ENCODE measurements at places on chromosomes 6 and 20.

- DNase-seq = no peak
Observed at GRCh38 chr6:1669996-1670395, 60.3 kb downstream of the FOXC1 start.

DNA sequence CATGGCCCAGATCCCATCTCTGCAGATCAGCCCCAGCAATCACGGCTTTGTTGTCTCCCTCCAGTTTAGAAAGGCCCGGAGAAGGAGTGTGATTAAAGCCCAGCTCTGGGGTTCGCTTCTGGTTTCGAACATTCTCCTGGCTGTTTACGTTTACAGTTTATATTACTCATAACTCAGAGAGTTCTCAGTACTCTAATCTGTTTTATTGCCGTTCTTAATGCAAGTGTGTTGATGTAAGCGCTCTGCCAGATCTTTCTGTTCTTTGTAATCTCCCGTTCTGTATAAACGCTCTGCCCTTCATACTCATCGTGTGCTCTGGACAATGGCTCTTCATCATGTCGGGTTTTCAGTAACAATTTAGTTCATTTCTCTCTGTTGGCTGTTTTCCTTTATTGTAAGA is 118.0 kb upstream of the PRND start:
- DNase-seq = no peak

- no peak for DNase-seq
Observed at GRCh38 chr6:47162793-47163192, 120.7 kb upstream of the ADGRF1 start.

- no peak for DNase-seq
Observed at GRCh38 chr6:35600659-35601125, 88.0 kb upstream of the TULP1 start.

DNA sequence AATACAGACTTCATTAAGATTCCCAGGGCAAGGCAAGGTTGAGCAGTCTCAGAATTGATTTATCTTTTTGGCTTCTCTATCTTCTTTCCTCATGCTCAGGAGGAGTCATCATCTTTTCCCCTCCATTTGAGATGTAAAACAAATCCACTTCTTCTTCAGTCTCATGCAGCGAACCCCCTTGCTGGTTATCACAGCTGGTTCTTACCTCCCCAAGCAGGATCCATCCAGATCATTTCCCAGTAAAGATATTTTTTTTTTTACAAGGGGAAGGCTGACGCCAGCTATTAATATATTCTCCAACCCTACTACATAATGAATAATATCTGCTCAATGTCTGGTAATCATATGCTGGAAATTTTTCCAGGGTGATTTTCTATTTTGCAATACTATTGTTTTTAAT is 508.9 kb upstream of the NOX3 start:
- DNase-seq = no peak

GRCh38 chr6:20983961-20984360 is 449.7 kb downstream of the CDKAL1 start:
- no peak for DNase-seq

DNA sequence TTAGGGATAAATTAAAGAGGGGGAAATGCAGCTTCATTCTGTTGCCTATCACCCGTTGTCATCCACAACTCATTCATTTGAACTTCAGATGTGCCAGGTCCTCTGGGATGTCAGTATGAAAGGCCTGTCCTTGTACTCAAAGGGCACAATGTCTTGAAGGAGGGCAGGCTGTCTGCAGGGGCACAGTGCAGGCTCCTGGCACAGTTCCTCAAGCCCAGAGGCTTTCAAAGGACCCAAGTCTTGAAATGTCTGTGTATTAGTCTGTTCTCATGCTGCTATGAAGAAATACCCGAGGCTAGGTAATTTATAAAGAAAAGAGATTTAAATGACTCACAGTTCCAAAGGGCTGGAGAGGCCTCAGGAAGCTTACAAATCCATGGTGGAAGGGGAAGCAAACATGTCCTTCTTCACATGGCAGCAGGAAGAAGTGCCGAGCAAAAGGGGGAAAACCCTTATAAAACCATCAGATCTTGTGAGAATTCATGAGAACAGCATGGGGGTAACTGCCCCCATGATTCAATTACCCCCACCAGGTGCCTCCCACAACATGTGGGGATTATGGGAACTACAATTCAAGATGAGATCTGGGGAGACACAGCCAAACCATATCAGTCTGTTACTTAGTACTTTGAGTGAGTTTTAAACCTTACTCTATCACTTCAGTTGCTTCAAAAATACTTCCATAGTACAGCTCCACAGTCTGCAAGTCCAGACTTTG is 9.4 kb downstream of the SNX9 start:
- DNase-seq = no peak

- no peak for DNase-seq
Observed at GRCh38 chr20:9130521-9130920, 61.6 kb downstream of the PLCB4 start.

DNA sequence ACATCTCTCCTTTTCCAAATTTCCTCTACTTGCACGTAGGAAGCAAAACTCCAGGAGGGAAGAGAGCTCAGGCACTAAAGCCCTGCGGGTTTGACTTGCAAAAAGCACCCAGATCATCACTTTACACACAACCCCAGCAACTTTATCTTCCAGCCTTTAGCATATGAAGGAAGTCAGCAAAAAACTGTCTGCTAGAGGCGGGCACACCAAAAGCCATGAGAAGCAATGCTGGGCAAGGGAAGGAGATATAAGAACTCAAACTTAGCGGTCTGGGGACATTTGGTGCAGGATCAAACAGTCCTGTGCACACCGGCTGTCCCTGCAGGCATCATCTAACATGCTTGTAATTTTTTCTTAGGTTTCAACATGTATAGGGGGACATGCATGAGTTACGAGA is 113.3 kb downstream of the JPH2 start:
- DNase-seq = no peak

GRCh38 chr6:150934380-150934779 is 68.9 kb downstream of the MTHFD1L start:
- no peak for DNase-seq

GRCh38 chr20:60252866-60253265 is 294.6 kb downstream of the CDH26 start:
- DNase-seq = no peak

- DNase-seq = no peak
Observed at GRCh38 chr6:104332364-104332763, 527.4 kb downstream of the HACE1 start.

- peak; percentile 50 for DNase-seq
Observed at GRCh38 chr20:48196486-48196885, 411.2 kb upstream of the SULF2 start.

DNA sequence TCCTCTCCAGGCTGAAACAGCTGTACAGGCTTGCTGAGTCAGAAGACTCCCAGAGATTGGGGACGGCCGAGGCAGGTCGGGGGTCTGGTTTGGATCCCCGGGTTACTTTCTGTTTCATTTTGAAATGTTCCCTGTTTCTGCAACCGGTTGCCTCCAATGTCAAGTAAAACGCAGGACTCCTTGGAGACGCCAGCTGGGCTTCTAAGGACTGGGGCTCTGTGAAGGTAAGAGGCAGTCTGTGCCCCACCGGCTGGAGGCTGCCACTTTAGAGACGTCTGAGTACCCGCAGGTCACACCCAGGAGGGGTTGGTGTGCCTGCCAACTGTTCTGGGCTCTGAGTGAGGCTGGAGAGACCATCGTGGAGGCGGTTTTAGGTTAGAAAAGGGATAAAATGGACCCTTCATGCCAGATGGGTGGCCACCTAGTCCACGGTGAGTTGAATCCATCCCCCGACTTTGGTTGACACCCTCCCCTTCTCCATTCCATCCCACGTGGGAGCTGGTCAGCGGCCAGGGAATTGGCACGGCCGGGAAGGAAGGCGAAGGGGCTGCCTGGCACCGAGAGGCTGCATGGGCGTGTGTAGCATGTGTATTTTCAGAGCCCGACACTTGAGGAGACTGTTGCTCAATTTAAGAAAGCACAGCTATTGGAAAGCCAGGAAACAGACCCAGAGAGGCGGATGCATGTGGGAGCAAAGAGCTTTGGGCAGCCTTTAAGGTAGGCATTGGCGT is 240.9 kb downstream of the PHACTR1 start:
- peak; percentile 86 for DNase-seq

DNA sequence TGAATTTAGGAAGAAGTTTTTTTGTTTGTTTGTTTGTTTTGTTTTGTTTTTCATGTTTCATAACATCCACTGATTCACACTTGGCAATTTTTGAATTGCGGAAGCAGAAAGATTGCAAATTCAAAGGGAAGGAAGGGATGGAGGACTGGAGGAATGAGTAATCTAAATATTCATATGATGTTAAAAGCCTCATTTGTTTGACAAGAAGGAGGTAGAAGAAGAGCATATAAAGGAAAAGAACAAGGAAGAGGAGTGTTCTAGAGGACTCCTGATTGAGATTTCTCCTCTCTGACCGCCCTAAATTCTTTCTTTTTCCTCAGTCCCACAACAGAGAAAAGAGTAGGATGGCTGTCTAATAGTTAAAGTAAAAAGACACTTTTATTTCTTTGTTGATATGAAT is 88.5 kb downstream of the METTL24 start:
- no peak for DNase-seq

- DNase-seq = no peak
Observed at GRCh38 chr6:149028767-149029405, 282.1 kb downstream of the UST start.

GRCh38 chr20:46622165-46622564 is 29.1 kb downstream of the SLC13A3 start:
- DNase-seq = no peak

- no peak for DNase-seq
Observed at GRCh38 chr6:130796313-130796905, 30.8 kb upstream of the SMLR1 start.

DNA sequence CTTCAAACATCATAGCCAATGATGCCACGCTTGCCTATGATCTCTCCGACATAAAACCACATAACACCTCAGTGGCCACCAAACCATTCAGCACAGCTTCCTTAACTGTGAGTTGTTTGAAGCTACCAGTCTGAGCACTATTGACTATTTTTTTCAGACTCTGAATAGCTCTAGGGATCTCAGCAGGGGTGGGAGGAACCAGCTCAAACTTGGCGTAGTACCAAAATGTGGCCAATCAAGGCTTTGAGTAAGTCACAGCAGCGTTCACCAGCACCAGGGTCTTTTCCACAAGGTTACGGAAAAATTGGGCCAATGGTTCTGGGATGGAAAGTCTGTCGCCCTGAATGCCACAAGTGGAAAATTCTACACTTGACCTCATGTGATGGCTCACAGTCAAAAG is 70.6 kb downstream of the SMPDL3A start:
- no peak for DNase-seq

GRCh38 chr6:89134723-89135122 is 11.1 kb upstream of the PM20D2 start:
- DNase-seq = no peak

GRCh38 chr20:33724439-33725094 is 4.5 kb upstream of the PXMP4 start:
- no peak for DNase-seq

GRCh38 chr6:35415065-35415891 is 36.9 kb upstream of the FANCE start:
- peak; percentile 86 for DNase-seq

DNA sequence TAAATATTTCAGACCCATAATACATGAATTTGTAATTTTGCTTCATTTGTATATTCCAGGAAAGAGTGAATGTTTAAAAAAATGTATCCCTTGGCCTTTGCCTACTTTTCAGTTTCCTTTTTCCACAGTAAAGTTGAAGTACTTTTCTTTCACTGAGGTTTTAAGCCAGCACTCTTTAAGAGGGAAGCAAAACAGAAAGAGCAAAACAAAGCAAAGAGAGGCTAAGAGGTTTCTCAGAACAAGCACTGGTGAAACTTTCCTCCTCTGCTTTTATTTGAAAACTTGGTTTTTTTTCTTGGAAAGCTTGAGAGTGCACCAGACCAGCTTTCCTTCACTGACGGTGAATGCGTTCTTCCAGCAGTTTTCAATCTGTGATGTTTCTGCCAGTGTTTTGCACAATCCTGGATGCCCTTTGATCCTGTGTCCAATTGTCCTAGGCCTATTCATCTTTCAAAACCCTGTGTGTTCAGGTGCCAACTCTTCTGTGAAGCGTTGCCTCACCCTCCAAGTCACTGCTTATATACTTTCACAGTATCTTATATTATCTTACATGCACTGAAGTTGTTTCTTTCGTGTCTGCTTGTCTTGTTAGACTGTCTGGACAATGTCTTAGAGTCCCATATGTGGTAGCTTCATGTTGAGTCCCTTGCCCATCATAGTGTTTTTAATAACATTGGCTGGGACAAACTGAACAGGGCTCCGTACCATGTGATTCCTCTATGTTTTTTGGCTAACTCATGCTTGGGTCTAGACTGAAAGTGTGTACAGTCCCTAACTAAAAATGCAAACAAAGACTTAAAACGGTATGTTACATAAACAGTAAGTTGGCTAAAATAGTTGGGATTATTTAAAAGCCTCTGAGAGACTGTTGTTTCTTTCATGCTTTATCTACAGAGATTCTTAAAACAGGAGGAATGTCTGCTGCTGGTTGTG is 1.9 kb downstream of the RNF217 start:
- DNase-seq = no peak

- DNase-seq = no peak
Observed at GRCh38 chr6:45706319-45706718, 309.3 kb downstream of the CLIC5 start.

DNA sequence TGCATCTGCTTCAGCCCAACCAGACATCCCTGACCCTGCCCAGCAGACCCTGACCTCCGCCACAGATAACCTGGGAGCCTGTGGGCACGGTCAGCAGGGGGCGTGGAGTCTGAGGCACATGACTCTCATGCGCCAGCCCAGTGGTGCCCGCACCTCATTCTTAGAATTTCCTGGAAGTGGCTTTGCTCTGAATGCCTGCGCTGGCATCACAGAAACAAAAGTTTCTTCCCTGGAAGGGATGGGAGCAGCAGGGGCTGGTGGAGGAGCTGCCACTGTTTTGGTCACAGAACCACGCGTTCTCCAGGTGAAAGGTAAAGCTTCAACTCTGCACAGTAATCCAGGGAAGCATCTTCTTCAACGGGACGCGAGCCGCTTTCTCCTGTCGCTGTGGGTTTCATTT is 67.9 kb upstream of the DUSP22 start:
- no peak for DNase-seq

DNA sequence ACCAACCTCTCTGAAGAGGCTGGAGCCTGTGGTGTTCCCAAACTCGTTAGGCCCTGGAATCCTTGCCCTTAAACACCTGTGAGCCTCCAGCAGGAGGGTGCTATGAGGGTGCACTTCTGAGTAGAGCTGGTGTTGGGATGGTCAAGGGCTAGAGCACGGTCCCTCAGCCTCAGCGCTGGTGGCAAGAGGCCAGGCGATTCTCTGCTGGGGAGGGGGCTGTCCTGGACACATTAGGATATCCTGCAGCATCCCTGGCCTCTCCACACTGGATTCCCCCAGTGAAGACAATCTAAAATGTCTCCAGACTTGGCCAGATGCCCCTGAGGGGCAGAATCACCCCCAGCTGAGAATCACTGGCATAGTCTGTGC is 157.8 kb downstream of the SYCP2 start:
- peak; percentile 53 for DNase-seq

DNA sequence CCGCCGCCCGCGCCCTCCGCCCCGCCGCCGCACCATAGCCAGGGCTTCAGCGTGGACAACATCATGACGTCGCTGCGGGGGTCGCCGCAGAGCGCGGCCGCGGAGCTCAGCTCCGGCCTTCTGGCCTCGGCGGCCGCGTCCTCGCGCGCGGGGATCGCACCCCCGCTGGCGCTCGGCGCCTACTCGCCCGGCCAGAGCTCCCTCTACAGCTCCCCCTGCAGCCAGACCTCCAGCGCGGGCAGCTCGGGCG is 1.5 kb downstream of the FOXC1 start:
- peak; percentile 81 for DNase-seq

All from posterior vena cava (tissue), 2 donors.